AG04449 (cell line): ENCODE measurements at places on chromosomes 3 and 15.

DNA sequence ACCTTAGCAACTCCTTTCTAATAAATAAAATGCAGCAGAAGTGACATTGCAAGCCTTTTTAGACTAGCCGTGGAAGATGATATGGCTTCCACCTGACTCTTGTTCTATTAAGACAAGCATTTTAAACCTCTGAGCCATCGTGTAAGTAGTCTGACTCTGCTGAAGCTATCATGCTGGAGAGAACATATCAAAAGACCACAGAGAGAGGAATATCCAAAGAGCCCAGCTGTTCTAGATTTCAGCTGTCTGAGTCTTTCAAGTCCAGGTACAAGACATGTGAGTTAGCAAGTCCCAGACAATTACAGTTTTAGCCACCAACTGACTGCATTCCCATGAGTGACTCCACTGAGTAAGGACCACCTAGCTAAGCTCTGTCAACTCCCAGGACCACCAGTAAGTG lies 517.0 kb upstream of the NAALADL2 start:
- DNase-seq = no peak

DNA sequence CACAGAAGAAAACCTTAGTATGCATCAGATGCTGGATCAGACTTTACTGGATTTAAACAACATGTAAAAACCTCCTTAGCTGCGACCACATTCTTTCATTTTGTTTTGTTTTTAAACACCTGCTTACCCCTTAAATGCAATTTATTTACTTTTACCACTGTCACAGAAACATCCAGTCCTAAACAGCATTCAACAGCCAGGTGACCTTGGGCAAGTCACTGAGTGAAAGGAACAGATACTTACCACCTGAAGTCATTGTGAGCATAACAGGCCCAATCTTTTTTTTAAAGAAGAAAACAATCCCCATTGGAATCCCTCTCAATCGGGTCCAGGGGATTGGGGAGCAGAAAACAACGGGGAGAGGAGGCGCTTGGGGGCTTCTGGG lies 390 bp downstream of the STARD5 start:
- DNase-seq = no peak

- no peak for DNase-seq
These were observed 37.2 kb upstream of the PHLDB2 start for GRCh38 chr3:111821891-111822290.

- no peak for DNase-seq
These were observed 44.2 kb upstream of the C2CD4B start for GRCh38 chr15:62209322-62209721.

GRCh38 chr3:190860521-190860920 lies 2.0 kb downstream of the GMNC start:
- no peak for DNase-seq

DNA sequence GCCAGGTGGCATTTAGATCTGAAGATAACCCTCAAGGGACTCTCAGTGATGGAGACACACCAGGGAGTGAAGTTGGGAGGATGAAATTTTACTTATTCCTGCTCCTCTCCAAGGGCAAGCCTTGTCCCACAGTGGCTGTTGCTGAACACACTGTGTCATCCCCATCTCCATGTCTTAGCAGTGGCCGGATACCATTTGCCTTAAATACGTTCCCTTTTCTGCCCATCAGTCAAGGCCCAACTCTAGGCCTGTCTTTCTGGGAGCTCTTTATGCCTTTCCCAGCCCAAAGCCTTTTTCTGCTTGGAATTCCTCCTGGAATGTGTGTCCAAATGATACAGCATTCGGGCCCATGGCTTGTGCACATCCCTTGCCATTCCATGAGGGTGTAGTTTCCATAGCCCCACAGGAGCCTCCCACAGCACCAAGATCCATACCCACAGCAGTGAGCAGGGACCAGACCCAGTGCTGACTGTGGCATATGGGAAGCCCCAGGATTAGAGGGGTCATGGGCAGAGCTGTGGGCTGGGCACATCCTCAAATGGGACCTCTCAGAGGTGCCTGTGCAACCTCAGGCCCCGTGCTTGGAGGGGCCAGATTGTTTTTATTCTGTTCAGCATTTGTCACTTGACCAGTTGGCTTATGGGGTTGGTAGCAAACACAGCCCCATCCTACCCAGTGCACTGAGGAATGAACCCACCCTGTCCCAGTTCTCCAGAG lies 63.7 kb upstream of the PRR23C start:
- no peak for DNase-seq

GRCh38 chr15:71011503-71012155 lies 103.6 kb upstream of the THSD4 start:
- peak; percentile 41 for DNase-seq

- DNase-seq = no peak
These were observed 272.2 kb upstream of the NR2F2 start for GRCh38 chr15:96058103-96058851.

DNA sequence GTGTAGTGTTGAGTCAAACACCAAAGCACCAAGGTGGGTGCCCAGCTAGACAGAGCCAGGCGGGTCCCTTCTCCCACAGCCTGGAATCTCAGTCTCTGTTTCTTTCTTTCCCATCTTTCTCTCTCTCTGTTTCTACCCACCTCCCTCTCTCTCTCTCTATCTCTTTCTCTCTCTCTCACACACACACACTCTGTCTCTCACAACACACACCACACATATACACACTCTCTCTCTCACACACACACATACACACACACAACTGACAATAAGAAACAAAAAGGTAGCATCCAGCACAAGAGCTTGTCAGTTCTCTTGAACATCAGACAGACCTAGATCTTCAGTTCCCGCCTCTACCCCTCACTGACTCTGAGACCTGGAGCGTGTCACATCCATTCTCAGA lies 2.4 kb downstream of the TMEM40 start:
- DNase-seq = no peak

DNA sequence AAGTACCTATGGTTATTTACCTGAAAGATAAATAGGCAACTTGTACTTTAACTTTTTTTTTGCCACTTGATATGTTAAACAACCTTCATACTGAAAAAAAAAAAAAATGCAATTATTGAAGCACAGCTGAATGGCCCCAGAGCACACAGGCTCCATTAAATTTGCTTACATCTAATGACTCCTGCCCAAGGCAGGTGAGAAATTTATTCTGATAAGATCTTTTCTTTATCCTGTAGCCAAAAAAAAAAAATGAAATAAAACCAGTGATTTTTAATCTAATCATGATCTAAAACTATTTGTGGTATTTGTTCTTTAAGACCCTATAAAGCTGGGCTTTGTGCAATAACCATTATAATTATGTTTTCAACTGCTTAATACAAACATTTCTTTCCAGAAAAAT lies 115.7 kb downstream of the DPH6 start:
- no peak for DNase-seq

DNA sequence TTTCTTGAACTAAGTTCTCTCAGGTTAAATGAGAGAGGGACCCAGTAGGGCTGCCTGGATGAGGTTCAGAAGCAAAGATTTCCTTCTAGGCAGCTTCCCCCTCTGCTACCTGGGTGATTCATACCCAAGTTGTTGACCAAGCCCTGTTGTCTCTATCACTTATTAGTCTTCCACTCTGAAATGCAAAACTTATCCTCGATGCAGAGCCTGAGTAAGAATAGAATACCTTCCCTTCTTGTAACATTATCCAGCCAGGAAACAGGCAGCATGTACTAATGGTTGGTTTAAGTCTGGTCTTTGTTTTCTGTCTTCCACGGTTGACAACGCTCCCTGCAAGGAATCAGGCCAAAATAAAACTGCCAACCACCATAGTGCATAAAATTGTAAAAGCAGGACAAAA lies 377.3 kb downstream of the MECOM start:
- DNase-seq = no peak

DNA sequence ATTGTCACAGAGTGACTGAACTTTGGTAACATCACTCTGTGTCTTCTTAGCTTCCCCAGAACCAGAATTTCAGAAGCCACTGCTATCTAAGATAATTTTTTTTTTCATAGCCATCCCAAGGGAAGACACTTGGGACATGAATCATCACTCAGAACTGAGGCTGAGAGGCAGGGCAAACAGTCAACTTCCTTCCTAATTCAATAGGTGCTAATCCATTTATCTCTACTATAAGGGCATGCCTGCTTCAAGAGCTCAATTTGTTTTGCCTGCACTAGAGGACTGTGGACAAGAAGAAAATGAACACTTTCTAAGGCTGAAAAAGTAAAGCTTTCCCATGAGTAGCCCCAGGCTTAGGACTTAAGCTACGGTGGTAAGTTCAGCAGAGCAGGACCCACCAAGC lies 56.7 kb upstream of the MYRIP start:
- DNase-seq = no peak

DNA sequence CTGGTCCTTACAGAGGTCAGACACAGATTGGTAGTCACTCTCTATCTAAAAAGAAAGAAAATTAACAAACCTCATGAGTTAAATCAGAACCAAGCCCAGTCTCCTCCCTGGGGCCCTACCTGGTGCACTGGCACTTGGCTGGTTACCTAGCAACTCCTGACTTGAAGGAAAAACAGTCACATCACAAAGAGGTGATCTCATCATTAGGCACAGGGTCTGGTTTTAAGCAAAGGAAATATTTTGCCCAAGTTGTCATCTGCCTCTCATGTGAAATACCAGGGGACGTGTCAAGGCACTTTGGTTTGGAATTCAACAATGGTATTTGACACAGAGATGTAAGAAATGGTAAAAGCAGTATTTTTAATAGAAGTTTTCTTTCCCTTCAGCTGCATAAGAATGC lies 47.7 kb upstream of the FMN1 start:
- DNase-seq = peak; percentile 10

GRCh38 chr3:51146781-51147180 lies 238.3 kb upstream of the MANF start:
- no peak for DNase-seq

GRCh38 chr15:47439146-47440111 lies 277.9 kb upstream of the SEMA6D start:
- peak; percentile 26 for DNase-seq

- no peak for DNase-seq
These were observed 15.6 kb downstream of the SEMA3F start for GRCh38 chr3:50170689-50171088.

DNA sequence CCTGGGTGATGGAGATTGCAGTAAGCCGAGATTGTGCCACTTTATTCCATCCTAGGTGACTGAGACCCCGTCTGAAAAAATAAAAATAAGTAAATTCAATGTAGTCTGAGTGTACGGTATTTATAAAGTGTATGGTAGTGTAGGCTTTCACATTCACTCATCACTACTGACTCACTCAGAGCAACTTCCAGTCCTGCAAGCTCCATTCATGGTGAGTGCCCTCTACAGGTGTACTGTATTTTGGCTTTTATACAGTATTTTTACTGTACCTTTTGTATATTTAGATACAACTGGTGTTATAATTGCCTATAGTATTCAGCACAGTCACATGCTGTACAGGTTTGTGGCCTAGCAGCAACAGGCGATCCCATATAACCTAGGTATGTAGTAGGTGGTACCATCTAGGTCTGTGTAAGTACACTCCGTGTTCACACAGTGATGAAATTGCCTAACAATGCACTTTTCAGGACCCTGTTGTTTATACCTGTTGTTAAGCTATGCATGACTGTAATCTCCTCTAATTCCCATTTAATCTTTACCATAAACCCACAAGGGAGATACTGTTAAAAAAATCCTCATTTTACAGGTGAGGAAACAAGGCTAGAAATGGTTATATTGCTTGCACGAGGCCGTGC lies 19.3 kb downstream of the CACNA1D start:
- no peak for DNase-seq

DNA sequence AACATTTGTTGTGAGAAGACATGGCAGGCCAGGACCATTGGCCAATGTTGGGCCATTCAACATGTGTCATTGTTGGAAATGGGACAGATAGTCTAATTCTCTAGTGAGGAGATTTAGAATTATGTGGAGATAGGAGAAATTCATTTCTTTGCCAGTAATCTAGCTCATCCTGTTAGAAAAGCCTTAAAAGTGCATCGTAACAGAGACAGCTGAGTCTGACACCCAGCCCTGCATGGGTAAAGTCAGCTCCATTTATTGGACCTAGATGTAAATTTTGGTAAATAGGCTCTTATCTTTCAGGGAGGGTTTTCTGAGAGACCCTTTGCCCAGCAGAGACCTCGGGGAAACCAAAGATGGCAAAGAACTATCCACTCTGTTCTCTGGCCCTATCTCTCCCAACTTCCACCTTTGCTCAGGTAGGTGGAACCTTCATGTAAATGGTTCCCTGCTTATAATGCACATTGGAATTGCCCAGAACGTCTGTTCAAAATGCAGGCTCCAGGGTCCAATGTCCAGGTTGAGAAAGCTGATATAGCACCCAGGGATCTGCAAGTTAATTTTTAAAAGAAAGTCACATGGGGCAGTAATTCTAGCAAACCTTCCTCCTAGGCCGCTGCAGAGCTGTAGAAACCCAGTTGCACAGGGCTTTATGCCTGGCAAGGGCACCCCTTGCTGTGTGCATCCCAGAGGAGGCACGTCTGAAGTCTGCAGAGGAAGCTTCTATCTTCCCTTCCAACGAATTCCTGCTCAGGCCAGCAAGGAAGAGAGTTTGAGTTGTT lies 365.9 kb upstream of the PROK2 start:
- no peak for DNase-seq

- DNase-seq = no peak
These were observed 10.7 kb upstream of the CAMK1 start for GRCh38 chr3:9780458-9780812.

GRCh38 chr15:25175033-25175788 lies 220.4 kb downstream of the SNRPN start:
- DNase-seq = no peak
